ENCODE measurements at places on chromosomes 5 and 9.

- no peak for DNase-seq
Observed at GRCh38 chr9:121945281-121945680, 147.8 kb downstream of the TTLL11 start.

DNA sequence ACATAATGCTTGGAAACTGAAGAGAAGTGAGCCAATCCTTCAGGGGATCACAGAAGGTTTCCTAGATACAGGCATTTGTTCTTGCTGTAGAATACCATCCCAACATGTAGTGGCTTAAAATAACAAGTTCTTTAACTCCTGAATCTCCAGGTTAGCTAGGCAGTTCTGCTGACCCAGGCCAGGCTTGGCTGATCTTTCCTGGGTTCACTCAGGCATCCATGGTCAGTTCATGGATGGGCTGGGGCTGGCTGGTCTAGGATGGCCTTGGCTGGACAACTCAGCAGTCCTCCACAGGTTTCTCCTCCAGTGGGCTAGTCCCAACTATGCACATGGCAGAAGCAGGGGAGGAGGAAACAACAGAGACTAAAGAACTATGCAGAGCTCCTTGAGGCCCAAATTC lies 37.4 kb upstream of the DENND1A start:
- DNase-seq, result no peak

GRCh38 chr5:127550652-127551409 lies 33.4 kb downstream of the PRRC1 start:
- DNase-seq, result no peak

- DNase-seq, result no peak
Observed at GRCh38 chr9:133120501-133121197, 391 bp downstream of the RALGDS start.

DNA sequence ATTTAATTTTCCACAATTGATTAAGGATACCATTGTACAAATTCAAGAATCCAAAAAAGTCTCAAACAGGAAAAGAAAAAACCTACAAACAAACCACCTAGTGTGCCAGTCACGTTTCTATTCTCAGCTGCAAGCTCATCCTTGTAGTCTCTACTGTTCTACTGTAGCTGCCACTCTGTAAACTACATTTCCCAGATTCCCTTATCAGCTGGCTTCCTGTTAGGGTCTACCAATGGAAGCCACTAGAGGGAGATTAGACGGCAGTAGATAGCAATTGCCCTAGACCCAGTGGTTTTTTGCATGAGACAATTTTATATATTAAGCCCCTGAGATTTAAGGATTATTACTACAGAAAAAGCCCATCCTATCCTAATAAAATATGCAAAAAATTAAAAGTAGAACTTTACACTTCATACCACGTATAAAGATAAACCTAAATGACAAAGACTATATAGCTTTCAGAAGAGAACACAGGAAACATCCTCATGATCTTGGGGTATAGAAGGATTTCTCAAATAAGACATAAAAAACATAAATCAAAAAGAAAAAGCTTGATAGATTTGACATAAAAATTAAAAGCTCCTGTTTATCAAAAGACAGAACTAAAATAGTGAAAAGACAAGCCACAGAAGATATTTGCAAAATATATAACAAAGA lies 37.4 kb downstream of the P4HA2 start:
- no peak for DNase-seq

DNA sequence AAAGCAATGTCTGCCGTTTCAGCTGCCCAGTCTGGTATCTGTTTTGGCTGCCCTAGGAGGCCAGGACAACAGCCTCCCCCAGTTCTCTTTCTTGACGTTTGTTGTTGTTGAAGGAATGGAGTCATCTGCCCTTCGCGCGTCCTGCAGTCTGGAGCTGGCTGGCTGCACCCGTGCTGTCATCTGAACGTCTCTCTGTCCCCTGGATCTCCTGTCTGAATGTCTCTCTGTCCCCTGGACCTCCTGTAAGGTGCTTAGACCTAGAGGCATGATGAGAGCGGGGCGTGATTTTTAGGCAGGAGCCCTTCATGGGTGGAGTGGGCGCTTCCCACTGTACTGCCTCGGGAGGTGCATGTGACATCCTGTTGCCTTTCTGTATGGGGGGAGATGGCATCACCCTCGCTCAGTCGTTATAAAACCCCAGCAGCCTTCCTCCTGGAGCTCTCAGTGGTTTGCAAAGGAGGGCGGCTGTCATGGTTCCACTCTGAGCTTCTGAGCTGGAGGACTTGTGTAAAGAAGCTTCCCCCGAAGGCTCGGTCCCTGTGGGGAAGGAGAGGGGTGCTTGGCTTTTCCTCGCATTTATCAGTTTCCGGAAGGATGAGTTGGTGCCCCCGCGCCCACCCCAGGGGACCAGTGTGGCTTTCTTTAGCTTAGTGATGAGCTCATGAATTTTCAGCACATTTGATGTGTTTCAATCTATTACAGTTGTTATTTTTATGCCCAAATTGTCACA lies 49.8 kb upstream of the OLFM1 start:
- DNase-seq, result no peak

DNA sequence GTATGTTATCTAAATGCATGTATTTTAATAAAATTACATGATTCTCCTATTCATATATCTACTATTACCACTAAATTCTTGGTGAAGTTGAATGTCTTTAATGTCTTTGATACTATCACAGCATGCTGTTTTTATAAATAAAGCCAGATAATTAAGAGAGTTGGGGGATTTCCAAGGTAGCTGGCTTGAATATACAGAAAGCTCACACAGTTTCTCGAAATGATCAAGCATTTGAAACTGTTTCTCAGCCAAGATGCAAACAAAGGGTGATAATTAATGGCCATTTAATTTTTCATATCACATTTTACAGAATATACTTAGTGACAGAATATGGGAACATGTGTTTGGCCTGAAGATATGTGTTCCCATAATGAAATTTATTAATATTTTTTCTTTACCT lies 145.6 kb upstream of the CDH12 start:
- DNase-seq, result no peak

- DNase-seq, result no peak
Observed at GRCh38 chr5:33891788-33892619, at the start of gene ADAMTS12. Gene ADAMTS12, minus strand, starts transcription at chr5:33891990. Its CDS starts 134 bp downstream, at chr5:33891856.

- no peak for DNase-seq
Observed at GRCh38 chr9:109512170-109512756, 14.2 kb upstream of the PTPN3 start.

GRCh38 chr9:124453586-124454191 lies 3.4 kb downstream of the ADGRD2 start:
- DNase-seq, result no peak

- no peak for DNase-seq
Observed at GRCh38 chr9:4114569-4115505, 185.0 kb downstream of the GLIS3 start.

GRCh38 chr9:23412458-23412857 lies 413.6 kb downstream of the ELAVL2 start:
- DNase-seq, result no peak

- no peak for DNase-seq
Observed at GRCh38 chr9:6758248-6758497, 400 bp downstream of the KDM4C start.

DNA sequence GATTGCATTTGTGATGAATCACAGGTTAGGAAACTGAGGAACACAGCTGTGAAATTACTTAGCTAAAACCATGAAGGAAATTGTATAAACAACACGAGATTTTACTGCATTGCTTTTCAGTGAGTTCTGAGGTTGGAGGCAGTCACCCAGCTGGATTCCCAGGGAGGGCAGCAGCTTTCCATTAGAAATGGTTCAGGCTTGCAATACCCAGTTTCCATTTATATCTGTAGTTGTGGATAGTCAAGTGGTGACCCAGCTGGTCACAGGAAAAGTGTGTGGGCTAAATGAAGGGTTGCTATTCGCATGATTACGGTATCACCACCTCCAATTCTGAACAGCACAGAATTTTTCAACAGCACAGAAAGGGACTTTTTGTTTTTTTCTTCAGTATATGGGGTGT lies 34.3 kb upstream of the SPATA31D4 start:
- DNase-seq, result no peak

GRCh38 chr5:155897761-155898160 lies 429.2 kb upstream of the SGCD start:
- no peak for DNase-seq

- no peak for DNase-seq
Observed at GRCh38 chr5:157912621-157913325, 53.8 kb upstream of the CLINT1 start.

- DNase-seq, result no peak
Observed at GRCh38 chr9:136255896-136256890, 10.6 kb upstream of the QSOX2 start.

DNA sequence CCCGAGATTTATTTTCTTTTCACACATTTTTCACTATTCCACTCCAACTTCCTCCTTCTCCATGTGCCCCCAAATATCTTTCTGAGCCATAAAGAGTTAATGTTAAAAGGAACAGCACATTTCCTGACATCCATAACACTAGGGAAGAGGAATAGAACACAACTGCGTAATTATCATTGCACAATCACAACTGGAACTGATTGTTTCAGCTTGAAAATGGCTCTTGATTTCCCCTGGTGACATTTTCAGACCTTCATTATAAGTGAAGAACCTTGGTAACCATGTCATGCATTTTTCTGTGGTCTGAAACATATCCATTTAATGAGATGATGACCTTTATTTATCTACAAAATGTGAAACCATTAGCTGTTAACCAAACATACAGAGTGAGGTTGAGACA lies 82.4 kb downstream of the PCSK1 start:
- no peak for DNase-seq

GRCh38 chr5:78675956-78676730 lies 27.6 kb upstream of the LHFPL2 start:
- no peak for DNase-seq

DNA sequence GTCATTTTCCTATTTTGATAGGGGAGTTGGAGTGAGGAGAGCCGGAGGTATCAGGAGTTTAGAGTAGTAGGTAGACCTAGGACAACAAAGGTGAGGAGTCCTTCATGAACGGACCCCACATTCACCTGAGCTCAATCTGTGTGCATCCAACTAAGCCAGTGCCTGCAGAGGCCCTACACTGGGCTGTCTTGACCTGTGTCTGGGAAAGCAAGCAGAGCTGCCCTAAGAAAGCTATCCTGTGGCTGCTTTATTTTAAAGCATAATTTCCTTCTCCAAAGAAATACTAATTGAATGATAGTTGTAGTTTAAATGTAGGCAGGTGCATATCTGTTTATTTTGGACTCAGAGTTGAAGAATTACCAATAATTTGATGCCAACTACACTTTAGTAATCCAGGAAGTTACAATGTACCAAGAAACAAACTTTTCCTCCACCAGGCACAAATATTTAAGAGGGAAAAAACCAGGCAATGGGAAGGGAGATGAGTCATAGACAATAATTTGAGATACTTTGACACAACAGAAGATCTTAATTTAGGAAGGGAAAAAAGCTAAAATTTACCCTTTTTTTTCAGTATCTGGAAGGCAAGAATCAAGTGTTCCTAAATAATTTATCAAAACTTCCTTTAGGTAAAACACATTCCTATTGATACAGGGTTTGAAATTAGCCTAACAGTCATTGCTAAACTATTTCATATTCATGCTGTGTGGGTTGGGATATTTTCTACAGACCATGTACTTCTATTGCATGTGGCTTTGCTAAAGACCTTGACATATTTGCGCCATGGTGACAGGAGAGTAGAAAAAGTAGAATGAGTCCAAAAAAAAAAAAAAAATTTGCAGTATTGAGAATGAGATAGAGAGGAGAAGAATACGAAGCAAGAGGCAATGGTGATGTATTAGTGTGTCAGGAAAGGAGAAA lies 376.6 kb upstream of the TUSC1 start:
- no peak for DNase-seq

- DNase-seq, result no peak
Observed at GRCh38 chr9:134217431-134218210, 53.3 kb upstream of the RNU6ATAC start.

DNA sequence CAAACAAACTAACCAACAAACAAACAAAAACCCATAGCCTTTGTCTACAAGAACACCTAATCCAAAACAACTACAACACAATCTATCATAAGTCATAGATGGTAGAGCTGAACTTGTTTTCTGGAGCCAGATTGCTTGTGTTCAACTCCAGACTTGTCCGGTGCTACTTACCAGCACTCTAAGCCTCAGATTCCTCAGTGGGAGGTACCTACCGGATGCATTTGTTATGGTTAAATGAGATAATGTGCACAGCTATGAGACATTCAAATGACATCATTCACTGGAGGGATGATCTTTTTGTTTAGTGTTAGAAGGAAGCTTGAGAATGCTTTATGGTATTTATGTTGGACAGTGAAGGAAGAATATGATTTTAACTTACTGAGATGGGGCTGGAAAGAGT lies 592.9 kb upstream of the C9orf72 start:
- no peak for DNase-seq

DNA sequence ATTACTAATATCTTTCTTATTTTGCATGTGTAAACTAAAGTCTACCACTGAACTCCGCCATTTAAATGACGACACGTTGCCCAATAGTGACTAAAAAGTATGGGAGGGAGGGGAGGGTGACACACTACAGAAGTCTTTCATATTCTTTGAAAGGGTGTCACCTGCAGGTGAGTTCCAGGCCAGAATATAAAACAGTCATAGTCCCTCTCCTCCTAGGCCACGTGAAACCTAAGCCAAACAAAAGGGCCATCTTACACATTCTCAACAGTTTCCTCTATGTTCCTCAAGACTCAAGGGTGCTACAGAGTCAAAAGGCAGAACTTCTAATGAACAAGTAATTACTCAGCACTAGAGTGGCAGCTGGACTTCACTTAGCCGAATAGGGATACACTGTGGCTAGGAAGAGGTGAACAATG lies 6.4 kb downstream of the CEMIP2 start:
- DNase-seq, result no peak

DNA sequence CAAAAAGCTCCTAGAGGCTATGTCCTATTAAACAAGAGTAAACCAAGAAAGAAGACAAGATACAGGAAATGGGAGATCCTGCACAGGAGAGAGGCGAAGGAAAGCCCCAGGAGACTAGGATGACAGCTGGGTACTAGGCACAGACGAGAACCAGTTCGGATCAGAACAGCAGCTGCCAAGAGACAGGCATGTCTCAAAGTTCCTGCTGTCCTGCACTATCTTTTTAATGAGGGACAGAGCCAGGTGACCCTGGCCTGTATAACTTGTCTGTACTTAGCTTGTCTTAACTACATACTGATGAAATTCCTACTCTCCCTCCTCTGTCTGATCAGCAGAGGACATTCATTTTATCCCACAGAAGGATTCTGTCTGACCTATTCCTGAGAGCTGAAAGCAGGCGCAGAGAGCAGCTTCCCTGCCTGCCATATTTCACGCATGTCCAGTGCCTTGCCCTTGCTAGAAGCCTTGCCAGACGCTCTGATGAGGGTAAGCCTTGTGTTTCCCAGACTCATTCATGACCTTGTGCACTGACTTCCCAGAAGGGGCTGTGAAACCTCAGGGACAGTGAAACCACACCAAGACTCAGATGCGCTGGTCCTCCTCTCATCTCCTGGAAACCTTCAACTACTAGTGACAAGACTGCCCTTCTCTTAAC lies 24.7 kb downstream of the TSC1 start:
- no peak for DNase-seq

GRCh38 chr9:82115331-82115730 lies 126.8 kb downstream of the SPATA31D1 start:
- DNase-seq, result no peak

DNA sequence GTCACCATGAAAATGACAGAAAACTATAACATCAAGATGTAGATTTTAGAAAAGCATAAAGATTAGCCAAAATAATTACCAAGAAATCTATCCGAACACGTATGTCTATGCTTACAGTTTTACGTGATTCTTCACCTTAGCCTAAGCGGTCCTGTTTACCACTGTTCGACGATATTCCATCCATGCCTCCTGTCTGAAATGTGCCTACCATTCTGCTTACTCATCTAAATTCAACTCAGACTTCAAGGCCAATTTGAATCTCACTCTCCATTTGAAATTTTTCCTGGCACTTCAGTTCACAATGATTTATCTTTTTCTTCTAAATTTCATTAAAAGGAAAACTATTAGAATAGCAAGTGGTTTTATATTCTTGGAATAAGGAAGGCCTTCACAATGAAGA lies 15.4 kb downstream of the ZDHHC21 start:
- DNase-seq, result no peak

Data from NK-92 treated with Interleukin-12 subunit alpha and Interleukin-12 subunit beta, amount 100 ng/mL, for 24 hours (cell line).